AG09319 (cell line): ENCODE measurements at places on chromosomes 2 and 18.

GRCh38 chr2:106566050-106566449 is 78.9 kb downstream of the CD8B2 start:
- no peak for DNase-seq

DNA sequence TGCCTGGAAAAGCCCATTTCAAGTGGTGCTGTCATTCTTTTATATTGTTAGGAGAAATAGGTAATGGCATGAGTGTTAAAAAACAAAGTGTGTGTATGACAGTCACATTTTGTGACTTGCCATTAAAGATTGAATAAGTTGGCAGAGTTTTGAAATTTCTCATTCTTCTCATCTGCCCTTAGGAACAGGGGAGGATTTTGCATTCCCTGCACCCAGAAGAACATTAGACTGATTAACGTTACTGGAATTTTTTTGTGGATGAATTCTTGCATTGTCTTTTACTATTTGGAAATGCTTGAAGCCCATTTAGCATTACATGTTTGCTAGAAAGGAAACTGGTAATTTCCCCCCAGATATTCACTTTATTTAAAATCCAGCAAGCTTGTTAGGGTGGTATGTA is 162.2 kb downstream of the BABAM2 start:
- DNase-seq: no peak

- no peak for DNase-seq
These were observed 719 bp upstream of the ATP6V1B1 start for GRCh38 chr2:70934981-70935380.

DNA sequence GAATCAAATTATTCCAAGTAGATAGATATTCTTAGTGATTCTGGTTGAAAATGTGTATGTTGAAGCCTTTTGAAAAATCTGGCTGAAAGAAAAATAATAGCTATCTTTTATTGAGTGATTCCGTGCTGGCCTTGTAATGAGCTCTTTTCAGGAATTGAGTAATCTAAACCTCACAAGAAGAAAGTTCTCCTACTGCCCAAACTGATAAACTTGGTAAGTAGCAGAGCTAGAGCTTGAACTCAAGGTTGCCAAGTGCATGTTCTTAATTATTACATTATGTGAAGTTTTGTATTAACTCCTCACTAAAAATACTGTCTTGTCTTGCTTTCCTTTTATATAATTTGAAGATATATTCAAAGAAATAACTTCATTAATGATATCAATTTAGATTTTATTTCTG is 1.6 kb upstream of the PPP1R1C start:
- DNase-seq: no peak

DNA sequence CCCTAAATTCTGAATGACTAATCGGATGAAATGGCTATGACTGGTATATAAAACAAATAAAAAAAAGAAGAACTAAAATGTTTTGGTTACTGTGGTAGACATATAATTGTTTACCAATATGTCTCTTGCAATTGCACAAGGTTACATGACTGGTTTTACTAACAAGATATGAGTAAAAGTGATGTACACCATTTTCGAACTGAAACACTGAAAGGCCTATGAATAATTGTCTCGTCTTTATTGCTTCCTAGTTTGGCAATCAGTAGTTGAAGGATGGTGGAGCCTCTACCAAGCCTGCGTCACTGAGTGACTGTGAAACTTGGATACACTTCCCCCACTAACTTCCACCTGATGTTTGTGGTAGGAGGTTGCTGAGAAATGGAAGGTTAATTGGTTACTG is 16.5 kb downstream of the CDH19 start:
- DNase-seq: no peak

DNA sequence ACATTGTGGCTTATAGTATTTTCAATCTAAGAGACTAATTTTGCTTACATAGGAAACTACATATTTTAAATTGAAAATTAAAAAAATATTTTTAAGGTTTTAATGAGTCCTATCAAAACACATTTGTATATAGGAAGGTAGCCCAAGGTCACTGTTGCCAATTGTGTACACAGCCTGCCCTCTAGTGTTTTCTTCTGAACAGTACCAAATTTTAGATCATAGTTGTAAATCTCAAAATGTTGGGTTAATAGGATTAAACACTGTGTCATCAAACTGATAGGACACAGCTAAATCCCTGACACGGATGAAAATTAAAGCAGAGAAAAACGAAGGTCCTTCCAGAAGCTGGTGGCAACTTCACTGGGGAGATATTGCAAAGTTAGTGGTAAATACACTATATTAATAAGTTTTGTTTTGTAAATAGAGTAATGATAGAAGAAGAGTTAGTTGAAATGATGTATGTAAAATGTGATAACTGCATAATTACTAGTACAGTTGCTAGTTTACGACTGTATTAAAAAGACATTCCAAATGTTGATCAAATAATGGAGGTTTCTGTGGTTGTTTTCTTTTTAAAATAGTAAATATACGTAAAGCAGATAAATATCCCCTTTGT is 19.7 kb downstream of the CLUL1 start:
- DNase-seq: peak; percentile 27
